ENCODE measurements at places on chromosomes 7 and 10.

GRCh38 chr10:33263453-33263852 lies 71.0 kb downstream of the NRP1 start:
- DNase-seq = no peak

GRCh38 chr10:125799451-125800182 lies 23.4 kb downstream of the UROS start:
- no peak for DNase-seq

DNA sequence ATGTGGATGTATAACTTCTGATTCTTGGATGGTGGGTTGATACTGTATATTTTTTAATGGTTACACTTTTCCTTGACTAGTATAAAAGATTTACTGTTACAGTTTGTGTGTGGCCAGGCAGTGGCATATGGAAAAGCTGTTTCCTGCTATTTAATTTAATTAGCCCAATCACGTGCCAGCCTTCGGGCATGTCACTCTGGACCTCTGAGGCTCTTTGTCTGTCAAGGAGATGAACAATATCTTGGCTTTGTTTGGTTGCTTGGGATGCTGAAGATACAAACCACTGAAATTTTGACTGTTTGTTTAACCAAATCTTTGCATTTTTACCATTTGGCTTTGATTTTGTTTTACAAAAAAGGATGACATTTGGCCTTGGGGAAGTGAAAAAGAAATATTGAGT lies 185.0 kb downstream of the HDAC9 start:
- no peak for DNase-seq

GRCh38 chr10:133401500-133401899 lies 7.5 kb downstream of the MTG1 start:
- DNase-seq = no peak

DNA sequence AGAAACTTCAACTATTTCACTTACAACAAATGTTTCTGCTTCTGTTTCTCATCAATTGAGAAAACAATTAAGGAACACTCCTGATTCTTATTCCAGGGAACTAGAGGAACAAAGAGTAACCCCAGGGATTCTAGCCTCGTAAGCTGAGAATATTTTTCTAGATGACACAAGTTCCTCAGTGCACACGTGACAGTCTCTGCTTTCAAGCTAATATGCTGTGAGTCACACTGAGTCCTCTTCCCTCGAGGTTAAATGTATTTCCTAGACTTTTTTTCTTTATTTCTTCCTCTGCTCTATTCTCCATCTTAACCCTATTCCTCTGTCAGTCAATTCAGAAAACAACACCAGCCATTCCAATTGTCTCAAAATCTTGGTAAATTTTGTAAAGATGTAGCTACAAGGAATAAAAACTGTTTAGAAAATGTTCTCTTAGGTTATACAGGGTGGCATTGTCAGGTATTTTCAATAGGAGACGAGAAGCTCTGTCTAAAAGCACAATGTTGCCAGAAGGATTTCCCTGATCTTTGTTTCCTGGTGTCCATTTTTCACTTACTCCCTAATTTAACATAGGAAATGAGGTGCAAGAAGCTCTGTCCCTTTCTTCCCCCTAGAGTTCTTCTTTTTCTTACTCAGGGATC lies 5.8 kb upstream of the C1GALT1 start:
- no peak for DNase-seq

GRCh38 chr10:120105492-120105891 lies 213.0 kb downstream of the SEC23IP start:
- no peak for DNase-seq

GRCh38 chr10:101050208-101051069 lies 11.3 kb upstream of the KAZALD1 start:
- DNase-seq = peak; percentile 74
